HFFc6 (cell line): ENCODE measurements at places on chromosomes 12 and 14.

GRCh38 chr14:100536721-100537445 is 50.3 kb downstream of the BEGAIN start:
- no peak overlapping the region for H3K4me3 ChIP-seq
- DNase-seq = no peak
- peaks cover 25% of the 10 kb centered on the region for H3K4me1 ChIP-seq

DNA sequence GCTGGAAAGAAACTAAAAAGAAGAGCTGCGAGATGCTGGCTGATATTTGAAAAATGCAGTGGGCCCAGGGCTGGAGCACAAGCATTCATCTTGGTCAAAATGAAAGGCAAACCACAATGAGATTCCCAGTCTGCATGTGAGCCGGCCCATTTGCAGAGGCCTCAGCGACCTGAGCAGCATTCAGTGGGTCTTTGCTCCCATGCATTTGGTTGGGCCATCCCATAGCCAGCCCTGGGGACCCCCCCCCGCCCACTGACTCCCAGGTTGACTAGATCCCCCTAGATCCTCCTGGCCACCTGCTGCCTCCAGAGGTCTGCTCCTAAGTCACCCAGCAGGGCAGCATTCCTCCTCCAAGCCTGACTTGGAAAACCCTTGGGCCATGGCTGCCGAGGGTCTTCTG is 59.8 kb downstream of the PRMT8 start:
- no peak for DNase-seq
- H3K27ac ChIP-seq = no peak overlapping the region
- H3K4me1 ChIP-seq = no peaks in the 10 kb centered on the region

GRCh38 chr14:90445011-90445410 is 48.2 kb downstream of the CALM1 start:
- peaks cover 12% of the 10 kb centered on the region for H3K27me3 ChIP-seq
- H3K36me3 ChIP-seq = peaks cover 15% of the 10 kb centered on the region
- H3K27ac ChIP-seq = no peak overlapping the region
- no peak for DNase-seq
- peaks cover 5% of the 10 kb centered on the region for H3K4me1 ChIP-seq

GRCh38 chr12:63495974-63496373 is 172.3 kb downstream of the DPY19L2 start:
- H3K4me3 ChIP-seq = no peak overlapping the region
- H3K27me3 ChIP-seq = peaks cover 12% of the 10 kb centered on the region
- H3K4me1 ChIP-seq = no peaks in the 10 kb centered on the region
- DNase-seq = no peak
- H3K27ac ChIP-seq = no peak overlapping the region

- no peak overlapping the region for H3K4me3 ChIP-seq
- no peaks in the 10 kb centered on the region for H3K4me1 ChIP-seq
- H3K27me3 ChIP-seq = 0 out of 2 replicates have a peak, but pooled peaks cover 2% of the 10 kb centered on the region
- no peak overlapping the region for H3K27ac ChIP-seq
Measured at GRCh38 chr12:25469368-25469767, 83.7 kb downstream of the LMNTD1 start.

GRCh38 chr12:122111089-122111641 is 32.6 kb downstream of the MLXIP start:
- H3K4me1 ChIP-seq = peaks cover 49% of the 10 kb centered on the region
- no peaks in the 10 kb centered on the region for H3K36me3 ChIP-seq
- no peak for DNase-seq
- H3K4me3 ChIP-seq = no peak overlapping the region
- H3K27ac ChIP-seq = no peak overlapping the region
- peaks cover 1% of the 10 kb centered on the region; the same call in 1 of the 2 replicates for H3K27me3 ChIP-seq

DNA sequence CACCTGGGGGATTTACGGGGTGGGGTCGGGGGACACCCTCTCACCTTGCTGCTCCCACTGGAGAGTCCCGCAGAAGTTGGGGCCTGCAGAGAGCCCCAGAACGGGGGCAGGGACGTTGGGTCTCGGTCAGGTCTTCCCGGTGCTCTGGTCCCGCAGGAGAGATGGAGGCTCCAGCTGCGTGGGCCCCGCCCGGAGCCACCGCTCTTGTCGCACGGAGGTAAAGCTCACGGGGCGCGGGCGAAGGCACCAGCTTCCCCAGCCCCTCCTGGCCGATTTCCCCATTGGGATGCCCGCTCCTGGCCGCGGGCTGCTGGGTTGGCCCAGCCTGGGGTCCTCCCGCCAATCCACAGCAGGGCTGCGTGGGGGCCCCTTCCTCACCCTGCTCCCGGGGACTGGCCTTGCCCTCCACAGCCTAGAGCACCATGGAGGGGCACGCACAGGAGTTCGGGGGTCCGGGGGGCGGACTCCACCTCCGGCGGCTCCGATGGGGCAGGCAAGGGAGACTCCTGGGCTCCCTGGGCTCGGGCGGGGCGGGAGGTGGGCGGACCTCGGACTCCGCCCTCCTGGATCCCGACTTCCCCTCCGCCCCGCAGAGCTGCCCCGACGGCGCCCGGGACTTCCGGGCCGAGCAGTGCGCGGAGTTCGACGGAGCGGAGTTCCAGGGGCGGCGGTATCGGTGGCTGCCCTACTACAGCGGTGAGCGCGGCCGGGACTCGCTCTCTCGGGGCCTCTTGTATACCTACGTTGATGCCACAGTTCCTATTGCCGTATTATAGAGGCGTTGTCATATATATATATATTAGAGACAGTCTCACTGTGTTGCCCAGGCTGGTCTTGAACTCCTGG is 8.4 kb downstream of the PAPLN start:
- peak; percentile 35 for DNase-seq
- H3K36me3 ChIP-seq = no peaks in the 10 kb centered on the region
- peak overlapping the region; percentile 92 for H3K4me3 ChIP-seq
- H3K4me1 ChIP-seq = peaks cover 37% of the 10 kb centered on the region
- H3K27me3 ChIP-seq = peaks cover 10% of the 10 kb centered on the region
- no peak overlapping the region for H3K27ac ChIP-seq

DNA sequence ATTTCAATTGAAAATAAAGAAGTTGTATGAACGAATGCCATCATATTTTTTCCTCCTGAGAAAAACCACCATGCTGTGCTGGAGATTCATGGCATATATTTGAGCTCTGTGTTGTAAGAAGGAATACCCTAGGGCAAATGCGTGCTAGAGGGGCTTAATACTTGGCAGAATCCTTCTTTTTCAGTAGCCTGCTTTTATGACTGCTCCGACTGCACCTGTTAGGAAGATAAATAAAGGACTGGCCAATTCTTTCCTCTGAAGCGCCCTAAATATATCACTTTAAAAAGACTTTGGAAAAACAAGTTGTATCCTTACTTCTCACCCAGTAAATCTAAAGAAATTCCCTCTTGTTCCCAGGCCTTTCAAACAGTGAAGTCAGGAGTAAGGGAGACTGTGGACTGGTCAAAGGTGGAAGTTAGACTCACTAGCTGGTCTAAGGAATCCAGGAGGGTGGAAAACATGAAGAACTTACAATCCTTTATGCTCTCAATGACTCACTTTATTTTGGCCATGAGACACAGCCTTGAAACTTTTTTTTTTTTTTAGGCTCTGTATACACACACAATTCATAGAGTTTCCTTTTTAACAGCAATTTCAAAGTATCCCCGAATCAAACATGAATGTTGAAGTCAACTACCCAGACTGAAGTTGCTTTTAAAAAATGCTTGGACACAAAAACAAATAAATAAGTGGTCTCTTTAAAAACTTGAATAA is 5.2 kb downstream of the MYBPC1 start:
- H3K27ac ChIP-seq = no peak overlapping the region
- H3K27me3 ChIP-seq = no peaks in the 10 kb centered on the region
- no peaks in the 10 kb centered on the region for H3K4me1 ChIP-seq
- H3K36me3 ChIP-seq = no peaks in the 10 kb centered on the region
- no peak overlapping the region for H3K4me3 ChIP-seq

- peaks cover 19% of the 10 kb centered on the region for H3K27me3 ChIP-seq
- no peaks in the 10 kb centered on the region for H3K36me3 ChIP-seq
- no peaks in the 10 kb centered on the region for H3K4me1 ChIP-seq
- no peak overlapping the region for H3K27ac ChIP-seq
Measured at GRCh38 chr12:48442179-48442847, 30.0 kb upstream of the ANP32D start.

- H3K27ac ChIP-seq = peak overlapping the region; percentile 51; the same call in 1 of the 2 replicates
- no peak for DNase-seq
- H3K36me3 ChIP-seq = peaks cover 26% of the 10 kb centered on the region
- H3K4me1 ChIP-seq = peaks cover 46% of the 10 kb centered on the region
- no peak overlapping the region for H3K4me3 ChIP-seq
Measured at GRCh38 chr12:105294886-105295479, 35.5 kb upstream of the C12orf75 start.

DNA sequence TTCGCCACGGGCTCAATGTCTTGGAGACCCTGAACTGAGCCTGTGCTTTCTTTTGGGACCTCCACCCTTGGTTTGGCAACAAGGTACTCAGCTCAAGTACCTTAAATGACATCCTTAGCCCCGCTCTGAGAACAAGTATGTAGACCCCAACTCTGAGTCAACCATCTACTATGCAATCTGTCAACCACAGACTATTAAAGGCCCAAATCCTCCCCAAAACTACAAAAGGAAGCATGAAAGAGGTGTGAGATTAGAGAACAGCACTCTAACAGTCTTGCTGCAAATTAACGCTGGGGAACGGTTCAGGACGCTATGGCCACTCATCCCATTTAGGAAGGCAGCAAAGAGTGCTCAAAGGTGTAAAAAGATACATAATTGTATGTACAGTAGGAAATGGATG is 52.1 kb downstream of the CCDC88C start:
- no peak overlapping the region for H3K27ac ChIP-seq
- no peaks in the 10 kb centered on the region for H3K36me3 ChIP-seq
- no peak overlapping the region for H3K4me3 ChIP-seq
- H3K27me3 ChIP-seq = peaks cover 34% of the 10 kb centered on the region
- DNase-seq = no peak
- H3K4me1 ChIP-seq = no peaks in the 10 kb centered on the region

DNA sequence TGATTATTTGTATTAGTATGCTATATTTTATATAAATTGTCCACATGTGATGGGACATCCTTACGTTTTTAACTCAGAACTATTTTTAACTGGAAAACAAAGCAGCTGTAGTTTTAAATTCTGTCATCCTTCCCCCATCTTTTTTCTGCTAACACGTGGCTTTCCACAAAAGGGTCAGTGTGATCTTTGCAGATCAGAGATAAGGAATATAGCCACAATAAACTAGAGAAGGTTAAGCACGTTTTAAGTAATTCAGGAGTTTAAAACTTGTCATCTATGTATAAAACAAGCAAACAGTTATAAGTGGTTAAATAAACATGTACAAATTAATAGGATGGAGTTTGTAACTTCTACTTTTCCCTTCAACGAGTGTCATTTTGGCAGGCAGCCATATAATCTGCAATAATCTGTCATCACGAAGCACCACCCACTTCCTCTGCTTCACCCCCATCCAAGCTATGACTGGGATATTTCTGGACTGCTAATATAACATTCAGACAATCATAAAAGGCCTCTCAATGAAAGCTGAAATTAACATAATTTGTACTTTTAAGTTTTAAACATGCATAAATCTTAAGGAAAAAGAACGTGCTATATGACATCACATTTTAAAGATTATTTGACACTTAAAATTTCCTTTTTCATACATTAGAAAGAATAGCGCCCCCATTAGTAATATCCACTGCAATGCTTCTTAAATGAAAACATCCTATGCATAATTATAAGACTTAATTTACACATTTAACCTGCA is 15.3 kb downstream of the TAOK3 start:
- peaks cover 84% of the 10 kb centered on the region for H3K4me1 ChIP-seq
- H3K36me3 ChIP-seq = peaks cover 36% of the 10 kb centered on the region
- H3K4me3 ChIP-seq = peak overlapping the region; percentile 73
- peak overlapping the region; percentile 95 for H3K27ac ChIP-seq

DNA sequence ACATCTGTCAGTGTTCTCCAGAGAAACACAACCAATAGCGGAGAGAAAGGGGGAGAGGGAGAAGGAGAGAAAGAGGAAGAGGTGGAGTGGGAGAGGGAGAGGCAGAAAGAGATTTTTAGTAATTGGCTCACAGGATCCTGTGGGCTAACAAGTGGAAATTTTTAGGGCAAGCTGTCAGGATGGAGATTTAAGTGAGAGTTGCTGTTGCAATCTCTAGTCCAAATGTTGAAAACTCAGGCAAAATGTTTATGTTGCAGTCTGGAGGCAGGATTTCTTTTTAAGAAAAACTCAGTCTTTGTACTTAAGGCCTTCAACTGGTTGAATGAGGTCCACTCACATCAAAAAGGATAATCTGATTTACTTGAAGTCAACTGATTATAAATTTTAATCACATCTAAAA is 12.5 kb upstream of the GLIPR1L2 start:
- DNase-seq = no peak
- H3K27me3 ChIP-seq = peaks cover 3% of the 10 kb centered on the region
- H3K36me3 ChIP-seq = no peaks in the 10 kb centered on the region
- H3K4me3 ChIP-seq = no peak overlapping the region
- H3K4me1 ChIP-seq = 0 out of 2 replicates have a peak, but pooled peaks cover 4% of the 10 kb centered on the region

GRCh38 chr12:124083708-124084107 is 110.7 kb downstream of the ZNF664 start:
- H3K4me1 ChIP-seq = no peaks in the 10 kb centered on the region
- no peak overlapping the region for H3K27ac ChIP-seq
- DNase-seq = no peak
- H3K36me3 ChIP-seq = no peaks in the 10 kb centered on the region
- no peak overlapping the region for H3K4me3 ChIP-seq

GRCh38 chr12:4383304-4383865 is 3.9 kb upstream of the FGF23 start:
- no peaks in the 10 kb centered on the region for H3K4me1 ChIP-seq
- H3K4me3 ChIP-seq = no peak overlapping the region
- no peak for DNase-seq
- peaks cover 27% of the 10 kb centered on the region for H3K27me3 ChIP-seq
- H3K27ac ChIP-seq = no peak overlapping the region

- H3K4me1 ChIP-seq = no peaks in the 10 kb centered on the region
- no peak for DNase-seq
Measured at GRCh38 chr12:82968631-82969367, 282.1 kb downstream of the TMTC2 start.

GRCh38 chr12:1962051-1963020 is 41.9 kb downstream of the DCP1B start:
- H3K27me3 ChIP-seq = 0 out of 2 replicates have a peak, but pooled peaks cover 2% of the 10 kb centered on the region
- H3K36me3 ChIP-seq = peaks cover 54% of the 10 kb centered on the region
- DNase-seq = no peak
- H3K27ac ChIP-seq = no peak overlapping the region
- no peak overlapping the region for H3K4me3 ChIP-seq

- no peaks in the 10 kb centered on the region for H3K4me1 ChIP-seq
- no peak overlapping the region for H3K4me3 ChIP-seq
- no peaks in the 10 kb centered on the region for H3K27me3 ChIP-seq
Measured at GRCh38 chr12:129765719-129766118, 138.1 kb downstream of the TMEM132D start.

DNA sequence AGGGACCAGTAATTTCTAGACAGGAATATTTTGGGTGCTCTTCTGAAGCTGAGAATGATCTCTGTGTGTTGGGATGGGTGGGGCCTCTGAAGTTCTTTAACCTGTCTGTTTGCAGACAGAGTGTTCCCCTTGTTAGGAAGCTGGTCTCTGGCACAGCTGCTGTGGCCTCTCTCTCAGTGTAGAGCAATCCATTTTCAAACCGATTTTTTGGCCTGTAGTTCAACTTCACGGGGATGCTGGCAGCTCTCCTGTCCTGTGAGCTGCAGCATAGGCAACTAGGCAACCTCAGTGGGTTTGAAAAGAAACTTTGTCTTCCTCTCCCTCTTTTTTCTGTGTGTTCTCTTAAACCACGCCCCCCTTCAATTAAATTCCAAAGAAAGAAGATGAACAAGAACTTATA is 69.1 kb downstream of the SMOC1 start:
- H3K27ac ChIP-seq = no peak overlapping the region
- H3K27me3 ChIP-seq = peaks cover 2% of the 10 kb centered on the region; the same call in 1 of the 2 replicates
- H3K4me3 ChIP-seq = no peak overlapping the region
- no peak for DNase-seq
- H3K36me3 ChIP-seq = no peaks in the 10 kb centered on the region
- H3K4me1 ChIP-seq = no peaks in the 10 kb centered on the region
